ENCODE measurements at places on chromosomes 1 and 21.
A peak's percentile ranks its signal among the peaks of the same experiment; 100 is the strongest.

DNA sequence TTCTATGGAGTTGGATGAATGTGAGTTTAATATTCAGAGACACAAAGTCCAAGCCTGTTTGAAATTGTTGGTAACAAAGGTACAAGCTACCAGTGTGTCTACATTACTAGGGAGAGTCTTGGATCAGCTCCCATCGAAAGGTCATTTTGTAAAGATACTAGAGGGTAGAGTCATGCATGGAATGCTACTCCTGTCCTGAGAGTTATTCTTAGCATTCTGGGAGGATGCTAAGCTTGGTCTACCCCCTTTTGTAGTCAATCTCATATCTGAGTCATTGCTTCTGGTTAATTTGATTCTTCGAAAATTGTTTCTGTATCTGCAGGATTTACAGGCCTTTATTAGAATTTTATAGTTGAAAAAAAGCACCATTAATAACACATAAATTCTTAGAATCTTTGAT is 240.2 kb downstream of the ST6GALNAC3 start:
- DNase-seq: no peak

- DNase-seq: no peak
Measured at GRCh38 chr1:184027826-184028695, 9.5 kb downstream of the COLGALT2 start.

- DNase-seq: peak; percentile 4
Measured at GRCh38 chr1:14320518-14320917, 278.0 kb upstream of the KAZN start.

GRCh38 chr1:44485229-44485933 is 80.3 kb downstream of the RNF220 start:
- DNase-seq: peak; percentile 56

DNA sequence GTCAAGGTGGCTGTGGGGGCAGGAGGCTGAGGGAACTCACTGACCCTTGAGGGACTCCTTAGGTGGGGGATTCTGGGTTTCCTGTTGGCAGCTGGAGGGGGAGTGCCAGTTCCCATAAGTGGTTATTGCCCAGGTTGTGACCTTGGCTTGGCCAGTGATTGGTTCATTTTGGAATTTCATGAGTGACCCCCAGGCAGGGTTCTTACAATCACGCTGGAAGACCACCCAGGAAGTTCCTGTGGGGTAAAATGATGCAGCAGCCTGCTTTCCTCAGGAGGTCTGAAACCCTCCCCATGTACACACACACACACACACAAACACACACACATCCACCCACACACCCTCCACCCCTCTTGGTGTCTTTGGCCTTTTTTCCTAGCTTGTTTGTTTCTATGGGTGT is 16.9 kb downstream of the VANGL1 start:
- DNase-seq: no peak

DNA sequence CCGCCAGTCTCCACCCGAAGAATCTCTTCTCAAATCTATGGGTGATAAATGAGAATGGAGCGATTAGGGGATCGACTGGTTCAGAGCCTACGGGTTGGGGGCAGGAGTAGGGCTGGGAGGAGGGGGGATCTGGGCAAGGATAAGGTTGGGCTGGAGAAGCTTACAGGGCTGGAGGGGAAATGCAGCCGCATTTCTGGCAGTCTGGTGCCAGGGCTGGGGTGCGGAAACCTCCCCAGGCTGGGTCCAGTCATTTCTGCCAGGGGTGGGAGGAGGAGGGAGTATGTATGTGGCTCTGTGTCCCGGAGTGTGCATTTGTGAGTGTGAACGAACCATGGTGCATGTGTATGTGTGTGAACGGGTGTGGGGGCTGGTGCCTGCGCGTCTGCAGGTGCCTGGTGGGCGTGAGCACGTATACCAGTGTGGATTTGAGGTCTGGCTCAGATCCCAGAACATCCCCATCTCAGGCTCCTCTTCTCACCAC is 10.2 kb downstream of the C1orf216 start:
- no peak for DNase-seq

GRCh38 chr1:151993084-151993733 is 450 bp downstream of the S100A10 start:
- DNase-seq: no peak

- DNase-seq: no peak
Measured at GRCh38 chr1:214525535-214526019, 25.8 kb downstream of the PTPN14 start.

DNA sequence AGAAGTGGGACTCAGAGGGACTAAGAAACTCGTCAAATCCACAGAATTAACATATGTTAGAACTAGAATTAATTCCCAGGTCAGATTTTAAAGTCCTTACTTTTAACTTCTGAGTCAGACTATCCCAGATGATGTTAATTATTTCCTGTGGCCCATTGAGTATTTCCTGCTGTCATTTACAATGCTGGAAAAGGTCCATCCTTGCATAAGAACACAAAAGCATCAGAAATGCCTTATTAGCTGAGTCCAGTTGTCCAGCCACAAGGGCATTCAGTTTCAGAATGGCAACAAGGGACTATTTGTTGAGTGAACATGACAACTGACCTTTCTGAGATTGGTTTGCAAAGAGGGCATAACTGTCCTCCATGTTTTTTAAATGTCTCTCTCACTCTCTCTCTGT is 16.5 kb upstream of the HIVEP3 start:
- no peak for DNase-seq

Data from H54 (cell line).